H1 (cell line): ENCODE measurements at places on chromosomes 3 and 15. TPM values are rescaled to one million over a fixed set of nuclear protein-coding genes. Genes with fewer than 3 reads are reported as not detected.

GRCh38 chr3:155488671-155489070 lies 195.2 kb upstream of the STRIT1 start:
- no peak for DNase-seq
- no peaks in the 10 kb centered on the region for H3K27me3 ChIP-seq
- H3K27ac ChIP-seq = no peak overlapping the region
- H3K4me1 ChIP-seq = no peaks in the 10 kb centered on the region
- H3K4me3 ChIP-seq = no peak overlapping the region

DNA sequence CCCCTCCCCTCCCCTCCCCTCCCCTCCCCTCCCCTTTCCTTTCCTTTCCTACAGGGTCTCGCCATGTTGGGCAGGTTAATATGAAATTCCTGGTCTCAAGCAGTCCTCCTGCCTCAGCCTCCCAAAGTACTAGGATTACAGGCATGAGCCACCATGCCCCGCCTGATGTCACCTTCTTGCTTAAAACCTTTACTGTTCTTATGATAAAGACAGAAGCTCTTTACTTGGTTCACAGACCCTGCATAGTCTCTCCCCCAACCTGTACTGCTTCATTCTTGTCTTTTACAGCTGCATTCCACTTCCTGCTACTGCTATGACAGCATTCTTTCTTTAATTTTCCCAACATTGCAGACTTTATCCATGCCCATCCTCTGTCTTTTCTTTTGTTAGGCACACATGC lies 20.8 kb downstream of the MED12L start:
- H3K27me3 ChIP-seq = no peaks in the 10 kb centered on the region
- no peak for DNase-seq

Gene GPR87
- not detected in 2 replicates for total RNA-seq

Gene CHRFAM7A
- 3.3 and 7.3 TPM in 2 replicates for total RNA-seq

DNA sequence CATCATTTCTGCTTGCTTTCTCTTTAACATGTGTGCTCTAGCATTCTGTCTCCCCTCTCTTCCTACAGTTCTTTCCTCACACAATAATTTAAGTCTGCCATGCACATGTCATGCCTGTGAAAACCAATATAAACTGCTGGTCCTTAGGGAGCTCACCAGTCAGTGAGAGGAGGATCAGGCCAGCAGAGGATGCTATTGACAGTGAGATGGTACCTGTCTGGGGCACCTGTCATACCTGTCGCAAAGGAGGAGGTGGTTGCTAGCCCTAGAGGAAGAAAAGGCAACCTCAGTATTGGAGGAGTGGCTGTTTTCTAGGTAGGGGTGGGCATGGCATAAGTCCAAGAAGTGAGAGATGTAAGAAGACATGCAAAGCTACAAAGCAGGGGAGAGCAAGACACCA lies 194.6 kb downstream of the GABRG3 start:
- H3K36me3 ChIP-seq = no peaks in the 10 kb centered on the region
- H3K27ac ChIP-seq = no peak overlapping the region
- no peak for DNase-seq
- H3K4me1 ChIP-seq = no peaks in the 10 kb centered on the region

Gene TAGLN3
- total RNA-seq = 7.2 and 7.5 TPM in 2 replicates

DNA sequence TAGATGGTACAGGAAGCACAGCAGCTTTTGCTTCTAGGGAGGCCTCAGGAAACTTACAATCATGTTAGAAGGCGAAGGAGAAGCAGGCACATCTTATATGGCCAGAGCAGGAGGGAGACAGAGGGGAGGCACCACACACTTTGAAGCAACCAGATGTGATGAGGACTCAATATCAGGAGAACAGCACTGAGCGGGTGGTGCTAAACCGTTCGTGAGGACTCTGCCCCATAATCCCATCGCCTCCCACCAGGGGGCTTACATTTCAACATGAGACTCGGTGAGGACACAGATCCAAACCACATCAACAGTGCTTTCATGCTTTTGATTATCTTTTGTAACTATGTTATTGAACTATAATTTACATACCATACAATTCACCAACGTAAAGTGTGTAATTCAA lies 7.6 kb upstream of the TMEM44 start:
- no peak overlapping the region for H3K27ac ChIP-seq
- DNase-seq = no peak
- H3K4me3 ChIP-seq = no peak overlapping the region
- no peaks in the 10 kb centered on the region for H3K4me1 ChIP-seq
